ENCODE measurements at places on chromosomes 11 and 22. TPM values are rescaled to one million over a fixed set of nuclear protein-coding genes. Genes with fewer than 3 reads are reported as not detected.

DNA sequence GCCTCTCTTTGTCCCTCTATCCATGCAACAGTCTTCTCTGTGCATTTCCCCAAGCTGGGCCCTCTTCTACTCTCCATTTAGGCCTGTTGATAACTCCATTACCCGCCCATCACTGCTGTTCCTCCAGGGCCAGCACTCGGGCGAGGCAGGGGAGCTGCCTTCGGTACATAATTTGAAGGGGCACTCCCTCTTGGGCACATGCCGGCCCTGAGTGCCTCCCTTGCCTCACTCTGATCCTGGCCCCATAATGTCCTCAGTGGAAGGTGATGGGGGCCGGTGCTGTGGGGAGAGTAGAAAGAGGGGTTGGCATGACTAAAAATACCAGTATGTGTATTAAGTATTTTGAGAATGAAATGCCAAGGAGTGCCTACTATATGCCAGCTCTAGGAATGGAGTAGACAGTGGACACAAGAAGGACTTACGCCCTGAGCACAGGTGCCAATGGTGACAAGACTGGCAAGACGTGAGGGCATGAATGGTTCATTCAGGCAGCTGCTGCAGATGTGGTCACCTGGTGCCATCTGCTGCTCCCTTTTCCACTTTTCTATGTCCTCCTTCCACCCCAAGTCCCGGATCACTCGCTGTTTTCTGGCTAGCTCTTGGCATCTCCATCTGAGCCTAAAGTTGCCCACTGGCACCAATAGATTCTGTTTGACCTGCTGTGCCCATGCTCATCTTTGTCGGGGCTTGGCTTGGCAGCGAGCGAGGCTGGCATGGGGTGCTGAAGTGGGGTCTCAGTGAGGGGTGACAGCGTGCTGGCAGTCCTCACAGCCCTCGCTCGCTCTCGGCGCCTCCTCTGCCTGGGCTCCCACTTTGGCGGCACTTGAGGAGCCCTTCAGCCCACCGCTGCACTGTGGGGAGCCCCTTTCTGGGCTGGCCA, 22.6 kb downstream of the TMEM218 start:
- H3K27me3 ChIP-seq, result no peaks in the 10 kb centered on the region
- no peak overlapping the region for H3K4me3 ChIP-seq
- H3K36me3 ChIP-seq, result no peaks in the 10 kb centered on the region
- H3K4me1 ChIP-seq, result no peaks in the 10 kb centered on the region

Gene PYGM
- not detected for total RNA-seq

- no peaks in the 10 kb centered on the region for H3K27me3 ChIP-seq
- no peak overlapping the region for H3K4me3 ChIP-seq
- H3K4me1 ChIP-seq, result peaks cover 34% of the 10 kb centered on the region
- no peak overlapping the region for H3K27ac ChIP-seq
- no peaks in the 10 kb centered on the region for H3K36me3 ChIP-seq
- DNase-seq, result no peak
Observed at GRCh38 chr22:19663286-19663815, 51.0 kb upstream of the SEPTIN5 start.

DNA sequence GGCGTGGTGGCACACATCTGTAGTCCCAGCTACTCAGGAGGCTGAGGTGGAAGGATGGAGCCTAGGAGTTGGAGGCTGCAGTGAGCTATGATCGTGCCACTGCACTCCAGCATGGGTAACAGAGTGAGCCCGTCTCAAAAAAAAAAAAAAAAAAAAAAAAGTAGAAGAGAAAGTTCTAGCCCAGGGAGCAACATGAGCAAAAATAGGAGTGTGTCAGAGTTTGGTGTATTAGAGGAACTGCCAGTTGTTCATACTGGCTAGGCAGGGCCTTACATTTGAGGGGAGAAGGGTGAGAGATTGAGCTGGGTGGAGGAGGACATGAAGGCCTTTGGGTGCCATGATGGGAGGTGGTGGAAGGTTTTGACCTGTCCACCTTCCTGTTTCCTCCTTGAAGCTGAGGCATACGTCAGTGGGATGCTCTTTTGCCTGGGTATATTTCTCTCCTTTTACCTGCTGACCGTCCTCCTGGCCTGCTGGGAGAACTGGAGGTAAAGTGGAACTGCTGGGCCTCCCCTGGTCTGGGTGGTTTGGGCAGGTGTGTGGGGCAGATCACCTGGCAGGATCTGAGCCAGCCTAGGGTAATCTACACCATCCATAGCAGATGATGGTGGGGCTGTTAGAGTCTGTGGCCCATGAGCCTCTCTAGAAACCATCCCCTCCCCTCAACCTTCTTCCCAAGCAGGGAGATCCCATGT, 7.3 kb downstream of the SIDT2 start:
- no peaks in the 10 kb centered on the region for H3K27me3 ChIP-seq
- H3K27ac ChIP-seq, result no peak overlapping the region
- no peaks in the 10 kb centered on the region for H3K36me3 ChIP-seq
- peak; percentile 14 for DNase-seq

- no peaks in the 10 kb centered on the region for H3K27me3 ChIP-seq
- no peak overlapping the region for H3K4me3 ChIP-seq
- DNase-seq, result no peak
- no peak overlapping the region for H3K27ac ChIP-seq
- H3K36me3 ChIP-seq, result peaks cover 57% of the 10 kb centered on the region
Observed at GRCh38 chr11:69003301-69003865, 9.7 kb downstream of the MRGPRF start.

GRCh38 chr22:47818496-47818895, 1056.0 kb downstream of the TBC1D22A start:
- no peak overlapping the region for H3K27ac ChIP-seq
- peak; percentile 26 for DNase-seq
- no peaks in the 10 kb centered on the region for H3K27me3 ChIP-seq
- no peaks in the 10 kb centered on the region for H3K4me1 ChIP-seq
- no peaks in the 10 kb centered on the region for H3K36me3 ChIP-seq
- no peak overlapping the region for H3K4me3 ChIP-seq

Gene PANX1
- total RNA-seq, result 36.9 TPM

GRCh38 chr22:38731703-38732161, 24.1 kb downstream of the SUN2 start:
- no peak for DNase-seq
- H3K36me3 ChIP-seq, result peaks cover 100% of the 10 kb centered on the region
- no peak overlapping the region for H3K27ac ChIP-seq
- H3K4me3 ChIP-seq, result no peak overlapping the region
- H3K4me1 ChIP-seq, result no peaks in the 10 kb centered on the region

Gene RIN1
- 58.0 TPM for total RNA-seq

Gene SYVN1
- total RNA-seq, result 20.2 TPM

- no peak overlapping the region for H3K4me3 ChIP-seq
- no peaks in the 10 kb centered on the region for H3K27me3 ChIP-seq
- no peak overlapping the region for H3K27ac ChIP-seq
- no peak for DNase-seq
Observed at GRCh38 chr11:13327421-13327820, 49.8 kb downstream of the BMAL1 start.

Gene KDELR3
- 15.4 TPM for total RNA-seq

- H3K4me1 ChIP-seq, result peaks cover 12% of the 10 kb centered on the region
- no peak overlapping the region for H3K27ac ChIP-seq
- DNase-seq, result no peak
- H3K27me3 ChIP-seq, result no peaks in the 10 kb centered on the region
- peaks cover 29% of the 10 kb centered on the region for H3K36me3 ChIP-seq
Observed at GRCh38 chr11:12786891-12787290, 112.7 kb downstream of the TEAD1 start.

Gene ACRV1
- not detected for total RNA-seq
